ENCODE measurements at places on chromosomes 7 and 10. TPM values are rescaled to one million over a fixed set of nuclear protein-coding genes. Genes with fewer than 3 reads are reported as not detected.

TDRD1 gene
- total RNA-seq = not detected

MOGAT3 gene
- not detected for total RNA-seq

BAMBI gene
- 2.2 TPM for total RNA-seq

ABCB1 gene
- not detected for total RNA-seq

GJD4 gene
- total RNA-seq = not detected

GPR15LG gene
- not detected for total RNA-seq

ATP6V0A4 gene
- not detected for total RNA-seq

SLC26A5 gene
- total RNA-seq = not detected

CFTR gene
- total RNA-seq = 0.06 TPM

DENND2A gene
- 23.7 TPM for total RNA-seq

MCU gene
- total RNA-seq = 54.2 TPM

All from neural progenitor cell (in vitro differentiated cells).